Right atrium auricular region (tissue), 2 donors: ENCODE measurements at places on chromosomes 2 and 18. TPM values are rescaled to one million over a fixed set of nuclear protein-coding genes. Genes with fewer than 3 reads are reported as not detected.

WNT6 gene
- total RNA-seq, result 1.8 TPM

CXCR1 gene
- 0.78 TPM for total RNA-seq

HOXD10 gene
- not detected for total RNA-seq

SLC39A6 gene
- total RNA-seq, result 15.9 TPM

C2orf66 gene
- total RNA-seq, result not detected

KCNG2 gene
- not detected for total RNA-seq

LYG1 gene
- total RNA-seq, result 0.75 TPM

CNTNAP5 gene
- total RNA-seq, result not detected

ANKRD62 gene
- total RNA-seq, result not detected

COL6A3 gene
- 61.6 TPM for total RNA-seq

FRZB gene
- total RNA-seq, result 1.8 TPM

DPYSL5 gene
- 0.12 TPM for total RNA-seq
